ENCODE measurements at places on chromosomes 16 and 17.

- no peak for DNase-seq
Observed at GRCh38 chr16:87713451-87714229, 52.1 kb downstream of the KLHDC4 start.

GRCh38 chr17:18246880-18247612 is 11.5 kb downstream of the FLII start:
- no peak for DNase-seq

DNA sequence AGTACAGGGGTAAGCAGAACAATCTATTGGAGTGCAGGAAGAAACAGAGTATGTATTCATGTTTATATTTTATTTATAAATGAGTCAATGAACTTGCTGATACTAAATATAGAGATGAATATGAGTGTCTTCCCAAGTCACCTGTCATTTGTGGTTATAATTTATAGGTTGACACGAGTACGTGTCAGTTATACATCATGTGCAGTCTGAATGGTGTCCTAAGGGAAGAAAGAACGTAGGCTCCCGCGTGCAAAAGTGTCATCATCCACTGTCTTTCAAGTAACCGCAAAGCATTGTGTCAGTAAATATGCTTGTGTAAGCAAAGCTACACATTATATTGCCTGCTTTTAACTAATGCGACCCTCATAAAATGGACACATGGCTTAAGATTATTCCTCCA is 786.1 kb downstream of the KCNJ2 start:
- DNase-seq, result no peak

DNA sequence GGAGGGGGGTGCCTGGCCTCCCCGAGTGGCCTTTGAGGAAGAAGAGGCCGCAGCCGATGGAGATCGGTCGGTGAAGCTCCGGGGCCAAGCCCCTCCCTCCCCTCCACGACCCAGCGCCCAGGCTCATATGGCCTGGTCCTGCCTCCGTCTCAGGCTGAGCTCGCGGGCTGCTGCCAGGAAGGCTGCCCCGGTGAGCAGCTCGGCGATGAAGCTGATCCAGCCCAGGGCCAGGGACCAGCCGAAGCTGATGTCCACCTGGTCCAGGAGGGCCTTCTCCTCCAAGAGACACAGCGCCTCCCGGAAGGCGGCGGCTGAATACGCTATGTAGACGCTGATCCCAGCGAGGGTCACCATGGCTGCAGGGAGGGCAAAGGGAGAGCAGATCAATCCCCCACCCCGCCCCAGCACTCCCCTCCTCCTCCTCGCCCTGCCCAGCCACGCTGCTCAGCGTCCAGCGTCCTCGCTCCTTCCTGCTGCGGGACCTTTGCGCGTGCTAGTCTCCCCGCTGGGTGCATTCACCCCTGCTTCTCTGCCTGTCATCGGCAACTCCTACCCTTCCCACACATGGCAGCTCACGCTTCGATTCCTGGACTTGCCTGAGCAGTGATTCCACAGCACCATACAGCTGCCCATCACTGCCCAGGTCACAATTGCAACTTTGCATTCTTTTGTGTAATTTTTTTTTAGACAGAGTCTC is 20.5 kb downstream of the TMEM114 start:
- DNase-seq, result no peak

DNA sequence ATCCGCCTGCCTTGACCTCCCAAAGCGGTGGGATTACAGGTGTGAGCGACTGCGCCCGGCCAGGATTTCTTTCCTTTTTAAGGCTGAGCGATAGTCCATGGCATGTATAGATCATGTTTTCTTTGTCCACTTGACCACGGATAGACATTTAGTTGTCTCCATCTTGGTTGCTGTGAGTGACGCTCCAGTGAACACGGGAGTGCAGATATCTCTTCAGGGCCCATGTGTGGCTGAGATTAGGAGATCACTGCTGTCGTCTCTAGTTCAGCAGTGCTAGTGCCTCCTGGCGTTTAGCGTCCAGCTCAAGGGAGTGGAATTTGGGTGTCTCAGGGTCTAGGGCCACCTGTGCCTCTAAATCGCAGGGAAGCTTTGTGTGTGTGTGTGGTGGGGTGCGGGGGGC is 41.5 kb downstream of the ABCC1 start:
- no peak for DNase-seq

GRCh38 chr17:80422276-80422675 is 7.3 kb downstream of the ENDOV start:
- DNase-seq, result no peak

- no peak for DNase-seq
Observed at GRCh38 chr16:21116148-21116693, 34.4 kb downstream of the DNAH3 start.

GRCh38 chr17:29584452-29585079 is 4.9 kb downstream of the GIT1 start:
- no peak for DNase-seq

DNA sequence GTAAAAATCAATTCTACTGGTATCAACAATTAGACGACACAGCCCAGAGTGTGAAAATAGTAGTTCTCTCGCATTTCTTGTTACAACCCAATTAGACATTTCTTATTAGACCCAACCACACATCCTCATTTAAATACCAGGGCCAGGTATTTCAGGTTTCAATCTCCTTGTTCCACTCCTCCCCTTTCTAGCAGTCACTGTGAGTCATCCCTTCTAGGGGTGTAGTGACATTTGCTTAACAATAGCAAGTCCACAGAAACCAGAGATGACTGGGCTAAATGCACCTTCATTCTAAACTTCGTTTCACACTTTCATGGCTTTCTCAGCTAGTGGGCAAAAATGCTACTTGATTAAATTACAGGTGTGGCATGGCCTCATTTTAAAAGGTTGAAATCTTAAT is 116.9 kb upstream of the CACNG3 start:
- no peak for DNase-seq

- DNase-seq, result no peak
Observed at GRCh38 chr17:64628641-64629040, 33.5 kb downstream of the SMURF2 start.

DNA sequence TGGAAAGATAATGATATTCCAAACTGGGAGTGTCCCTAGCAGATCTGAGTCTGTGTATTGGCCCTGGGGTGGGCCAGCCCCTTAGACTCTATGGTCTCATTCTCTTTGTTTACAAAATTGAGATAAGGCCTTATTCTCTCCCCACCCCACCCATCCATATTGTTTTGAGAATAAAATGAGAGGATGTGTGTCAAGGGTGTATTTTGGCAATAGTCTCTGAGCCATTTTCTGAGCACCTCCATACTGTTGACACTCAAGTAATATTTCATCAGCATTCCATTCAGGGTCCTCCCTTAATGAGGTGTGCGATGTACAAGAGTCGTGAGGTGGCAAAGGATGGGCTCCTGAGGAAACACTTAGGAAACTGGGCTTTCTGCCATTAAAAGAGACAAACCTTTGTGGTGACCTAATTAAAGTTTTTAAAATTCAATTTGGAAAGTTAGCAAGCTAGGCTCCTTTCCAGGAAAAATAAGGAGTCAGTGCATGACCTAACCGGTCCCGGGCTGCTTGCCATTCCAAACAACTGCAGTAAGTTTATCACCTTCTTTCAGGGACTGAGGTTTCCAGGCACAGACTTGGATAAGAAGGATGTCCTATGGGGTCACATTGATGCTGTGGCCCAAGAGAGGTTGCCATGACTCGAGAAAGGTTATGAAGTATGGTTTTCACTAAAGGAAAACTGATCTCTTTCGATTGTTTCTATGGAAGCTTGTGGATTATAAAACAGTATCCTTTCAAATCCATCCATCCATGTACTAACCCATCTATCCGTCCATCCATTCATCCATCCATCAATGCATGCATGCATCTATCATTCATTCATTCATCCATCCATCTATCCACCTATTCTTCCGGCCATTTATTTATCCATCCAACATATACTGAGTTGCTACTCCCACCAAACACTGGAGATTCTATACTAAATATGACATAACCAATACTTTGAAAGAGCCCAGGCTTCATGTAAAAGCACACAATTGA is 443.3 kb downstream of the UTP18 start:
- DNase-seq, result no peak

DNA sequence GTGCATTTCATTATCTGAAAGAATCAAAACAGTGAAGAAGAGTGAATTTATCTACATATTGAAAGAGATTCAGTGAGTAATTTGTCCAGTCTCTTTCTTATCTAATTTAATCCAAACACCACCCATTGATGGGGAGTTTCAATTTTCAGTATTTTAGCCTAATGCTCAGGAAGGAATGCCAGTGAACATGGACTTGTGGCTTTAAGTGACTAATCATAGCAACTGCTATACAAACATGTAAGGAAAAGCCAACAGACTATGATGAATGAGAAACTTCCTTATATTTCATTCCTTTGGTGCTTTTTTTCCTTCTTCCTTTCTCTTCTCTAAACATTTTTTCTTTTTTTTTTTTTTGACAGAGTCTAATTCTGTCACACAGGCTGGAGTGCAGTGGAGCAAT is 885.8 kb downstream of the KCNJ2 start:
- DNase-seq, result no peak

DNA sequence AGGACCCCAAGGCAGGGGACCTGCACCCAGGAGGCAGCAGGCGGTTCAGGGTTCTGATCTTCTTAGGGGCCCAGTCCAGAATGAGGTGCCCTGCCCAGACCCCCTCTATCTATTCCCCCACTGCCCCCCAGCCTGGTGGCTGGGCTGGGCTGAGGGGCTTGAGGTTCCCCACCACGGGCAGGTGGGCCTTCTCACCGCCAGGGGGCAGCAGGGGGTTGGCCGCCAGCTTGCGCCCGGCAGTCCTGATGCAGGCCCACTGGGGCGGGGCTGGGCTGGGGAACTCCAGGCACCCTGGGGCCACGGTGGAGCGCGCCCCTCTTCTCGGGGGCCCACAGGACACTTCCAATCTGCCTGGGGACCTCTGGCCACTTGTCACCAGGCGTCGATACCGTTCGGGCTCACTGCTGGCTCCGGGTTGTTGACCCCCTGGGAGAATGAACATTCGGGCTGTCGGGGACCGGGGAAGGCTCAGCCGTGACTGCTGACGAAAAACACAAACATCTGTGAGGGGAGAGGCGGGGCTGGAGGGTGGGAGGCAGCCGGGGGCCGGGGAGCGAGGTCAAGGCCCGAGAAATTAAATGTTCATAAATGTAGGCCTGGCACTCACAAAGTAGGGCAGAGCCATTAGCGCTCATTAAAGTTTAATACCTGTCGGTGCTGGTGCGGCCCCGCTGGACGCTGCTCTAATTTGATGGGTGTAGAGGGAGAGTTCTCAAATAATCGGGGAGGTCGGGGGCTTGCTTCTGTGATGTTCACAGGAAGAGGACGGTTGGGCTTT is 219.3 kb upstream of the GSE1 start:
- DNase-seq, result no peak

DNA sequence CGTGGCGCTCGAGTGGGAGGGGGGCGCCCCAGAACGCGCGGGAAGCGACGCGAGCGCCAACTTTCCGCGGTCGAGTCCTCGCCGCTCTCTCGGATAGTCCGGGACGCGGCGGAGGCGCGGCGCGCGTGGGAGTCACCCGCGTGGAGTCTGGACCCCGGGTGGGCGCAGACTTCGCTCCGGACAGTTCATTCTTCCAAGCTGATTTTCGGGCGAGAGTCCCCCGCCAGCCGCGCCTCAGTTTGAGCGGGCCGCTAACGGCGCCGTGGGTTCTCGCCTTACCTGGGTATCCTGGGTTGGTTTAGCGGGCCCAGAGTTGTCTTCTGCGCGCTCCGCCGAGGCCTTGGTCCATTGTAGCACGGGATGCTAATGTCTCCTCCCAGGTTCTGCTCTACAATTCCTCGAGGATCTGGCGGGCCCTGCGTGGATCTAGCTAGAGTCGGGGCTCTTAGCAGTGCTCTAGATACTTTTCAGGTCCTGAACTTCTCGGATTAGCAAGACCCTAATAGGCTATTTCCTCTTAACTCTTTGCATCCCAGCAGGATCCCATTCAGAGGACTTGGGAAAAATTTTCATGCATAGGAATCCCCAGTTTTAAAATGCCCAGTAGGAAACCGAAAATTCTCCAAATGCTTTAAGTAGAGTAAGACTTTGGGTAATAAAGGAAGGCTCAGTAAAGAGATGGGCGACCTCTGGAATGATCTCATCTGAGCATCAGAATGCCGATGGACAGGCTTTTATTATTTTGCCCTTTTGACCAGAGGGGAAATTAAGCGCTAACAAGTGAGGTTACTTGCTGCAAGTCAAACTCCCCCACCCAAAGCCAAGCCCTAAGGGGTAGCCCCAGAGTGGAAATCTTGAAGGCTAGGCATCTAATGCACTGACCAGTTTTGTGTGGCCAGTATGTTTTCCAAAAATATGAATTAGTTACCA is 537 bp upstream of the GJC1 start:
- DNase-seq, result no peak

- no peak for DNase-seq
Observed at GRCh38 chr16:26644912-26645543, 421.7 kb upstream of the C16orf82 start.

DNA sequence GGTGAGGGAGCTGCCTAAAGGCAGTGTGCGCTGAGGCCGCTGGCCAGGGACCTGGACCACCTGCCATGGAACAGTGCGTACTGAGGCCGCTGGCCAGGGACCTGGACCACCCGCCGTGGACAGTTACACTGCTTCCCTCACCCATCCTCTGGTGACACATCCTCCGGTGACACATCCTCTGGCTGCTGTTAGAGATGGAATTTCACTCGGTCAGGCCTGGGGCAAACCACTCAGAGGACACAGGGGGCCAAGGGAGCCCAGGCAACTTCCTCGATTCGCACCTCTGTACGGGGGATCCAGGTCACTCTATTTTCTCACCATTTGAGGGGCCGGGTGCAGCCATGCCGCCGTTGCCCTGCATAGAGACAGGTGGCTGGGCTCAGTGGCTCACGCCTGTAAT is 32.4 kb upstream of the RPTOR start:
- DNase-seq, result no peak

DNA sequence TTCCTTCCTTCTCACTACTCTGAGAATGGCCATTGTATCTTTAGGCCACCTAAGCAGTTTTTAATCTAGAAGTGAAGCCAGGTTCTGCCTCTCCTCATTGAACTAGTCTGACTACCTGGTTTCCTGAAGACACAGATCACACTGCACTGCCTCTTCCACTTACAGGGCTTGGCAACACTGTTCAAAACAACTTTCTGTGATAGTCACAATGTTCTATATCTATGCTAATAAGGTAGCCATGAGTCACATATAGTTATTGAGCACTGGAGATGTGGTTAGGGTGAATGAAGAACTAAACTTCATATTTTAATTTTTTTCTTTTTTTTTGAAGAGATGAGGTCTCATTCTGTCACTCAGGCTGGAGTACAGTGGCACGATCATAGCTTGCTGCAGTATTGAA is 26.9 kb downstream of the RND2 start:
- DNase-seq, result no peak

DNA sequence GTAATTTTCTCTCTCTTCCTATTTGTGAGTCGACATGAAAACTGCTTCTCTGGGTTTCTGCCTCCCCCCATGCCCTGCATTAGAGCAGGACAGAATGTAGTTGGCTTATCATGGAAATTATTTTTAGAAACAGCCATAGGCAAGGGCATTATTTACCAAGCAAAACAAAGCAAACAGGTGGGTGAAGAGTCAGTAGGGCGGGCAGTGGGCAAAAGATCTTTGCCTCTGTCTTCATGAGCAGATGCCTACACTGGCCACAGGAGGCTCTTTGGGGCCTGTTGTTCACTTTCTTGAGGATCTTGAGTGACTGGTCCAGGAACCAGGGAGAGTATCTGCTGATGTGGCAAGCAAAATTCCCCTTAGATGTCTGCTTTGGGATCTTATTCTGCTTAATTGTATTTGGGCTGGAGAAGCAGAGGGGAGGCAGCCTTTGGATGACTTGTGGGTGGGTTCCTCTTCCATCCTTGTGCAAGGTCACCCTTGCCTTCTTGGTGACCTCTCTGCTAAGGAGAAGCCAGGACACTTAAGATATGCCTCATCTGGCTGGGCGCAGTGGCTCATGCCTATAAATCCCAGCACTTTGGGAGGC is 42.5 kb upstream of the CLEC19A start:
- no peak for DNase-seq

Data from hypothalamus (tissue), 51 donors.